Activated CD4-positive, alpha-beta memory T cell treated with anti-CD3 and anti-CD28 coated beads for 36 hours (primary cell): ENCODE measurements at places on chromosomes 7 and 10. TPM values are rescaled to one million over a fixed set of nuclear protein-coding genes. Genes with fewer than 3 reads are reported as not detected.

Gene NYAP1
- total RNA-seq: 0.17 TPM

Gene EPHA1
- total RNA-seq: 4.3 TPM

Gene CLRN3
- total RNA-seq: not detected

Gene NEUROG3
- total RNA-seq: not detected

Gene PKD2L1
- total RNA-seq: not detected
